ENCODE measurements at places on chromosomes 16 and 17. TPM values are rescaled to one million over a fixed set of nuclear protein-coding genes. Genes with fewer than 3 reads are reported as not detected.

DNA sequence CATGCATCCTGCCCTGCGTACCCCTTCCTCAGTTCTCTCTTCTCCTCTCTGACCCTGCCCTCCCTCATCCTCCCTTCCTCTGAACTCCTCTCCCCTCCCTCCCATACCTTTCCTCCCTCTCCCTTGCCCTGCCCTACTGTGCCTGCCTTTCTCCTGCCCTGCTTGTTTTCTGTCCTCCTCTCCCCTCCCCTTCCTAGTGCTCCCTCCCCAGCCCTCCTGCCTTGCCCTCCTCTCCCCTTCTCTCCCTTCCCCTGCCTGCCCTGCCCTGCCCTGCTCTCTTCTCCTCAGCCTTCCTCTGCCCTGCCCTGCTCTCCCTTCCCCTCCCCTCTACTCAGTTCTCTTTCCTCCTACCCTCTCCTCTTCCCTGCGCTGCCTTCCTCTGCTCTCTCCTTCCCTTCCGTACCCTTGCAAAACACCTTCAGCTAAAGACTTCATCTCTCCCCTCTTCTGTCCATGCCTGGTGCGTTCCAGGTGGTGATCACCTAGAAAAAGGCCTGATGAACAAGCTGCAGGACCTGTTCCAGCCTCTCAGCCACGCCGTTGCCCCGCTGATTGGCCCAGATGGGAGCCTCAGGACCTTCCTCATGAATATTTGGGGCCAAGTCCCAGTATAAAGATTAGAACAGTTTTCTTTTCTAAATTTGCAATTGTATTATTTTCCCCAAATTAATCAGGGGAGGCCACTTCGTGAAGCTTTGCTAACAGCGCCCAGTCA lies 290.5 kb downstream of the CPPED1 start:
- no peak for DNase-seq

Gene BAIAP3
- total RNA-seq = 30.1 TPM

Gene SLFN5
- 9.1 TPM for total RNA-seq

- no peak for DNase-seq
Observed at GRCh38 chr16:9091867-9092281, 430 bp downstream of the HAPSTR1 start.

Gene VPS35
- 170 TPM for total RNA-seq

DNA sequence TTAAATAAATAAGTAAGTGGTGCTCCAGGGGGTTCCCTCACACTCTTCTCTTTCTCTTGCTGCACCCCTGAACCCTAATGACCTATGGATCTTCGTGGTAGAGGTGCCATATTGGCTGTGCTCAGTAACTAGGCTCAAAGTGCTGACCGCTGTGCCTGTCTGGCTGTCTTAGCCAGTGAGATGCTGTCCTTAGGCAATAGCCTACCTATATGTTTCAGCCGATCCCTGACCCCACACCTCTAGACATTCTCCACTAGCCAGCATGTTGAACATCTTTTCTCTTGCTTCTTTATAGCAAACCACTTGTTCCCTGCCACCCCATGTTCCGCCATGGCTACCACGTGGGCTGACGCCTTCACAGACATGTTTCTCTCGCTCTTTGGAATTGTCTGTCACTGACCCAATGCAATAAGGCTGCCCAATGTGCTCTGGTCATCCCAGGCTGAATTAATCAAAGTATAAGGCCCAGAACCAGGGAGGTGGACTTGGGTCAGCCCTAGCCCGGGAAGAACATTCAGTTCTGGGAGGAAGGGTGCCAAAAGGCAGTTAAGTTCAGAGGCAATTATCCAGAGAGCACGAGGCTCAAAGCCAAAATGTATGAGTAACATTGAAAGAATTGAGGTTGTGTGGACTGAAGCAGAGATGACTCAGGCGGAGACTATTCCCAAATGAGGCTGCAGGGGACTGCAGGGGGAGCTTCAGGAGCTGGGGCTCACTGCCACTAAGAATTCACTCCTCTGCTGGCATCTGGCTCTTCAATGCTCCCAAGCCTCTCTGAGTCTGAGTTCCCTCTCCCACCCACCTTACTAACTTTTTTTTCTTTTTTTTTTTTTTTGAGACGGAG lies 28.7 kb upstream of the TNRC6A start:
- no peak for DNase-seq

DNA sequence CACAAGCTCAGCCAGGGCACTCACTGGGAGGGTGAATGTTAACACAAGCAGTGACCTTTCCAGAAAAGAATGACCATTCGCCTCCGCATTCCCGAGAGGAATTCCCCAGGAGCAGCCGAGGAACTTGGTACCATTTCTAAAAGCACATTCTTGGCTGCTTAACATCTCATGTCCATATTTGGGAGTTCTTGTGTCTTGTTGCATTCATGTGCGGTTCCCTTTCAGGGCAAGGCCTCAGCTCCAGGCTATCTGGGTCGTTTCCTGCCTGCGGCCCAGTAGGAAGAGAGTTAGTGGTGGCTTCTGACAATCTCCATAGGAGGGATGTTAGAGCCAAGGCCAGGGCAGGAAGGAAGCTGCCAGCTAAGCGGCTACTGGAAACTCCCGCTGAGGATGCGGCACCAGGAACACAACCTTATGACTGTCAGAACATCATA lies 27.8 kb upstream of the MEAK7 start:
- peak; percentile 42 for DNase-seq

- no peak for DNase-seq
Observed at GRCh38 chr17:78884876-78885667, 17.9 kb downstream of the CEP295NL start.

DNA sequence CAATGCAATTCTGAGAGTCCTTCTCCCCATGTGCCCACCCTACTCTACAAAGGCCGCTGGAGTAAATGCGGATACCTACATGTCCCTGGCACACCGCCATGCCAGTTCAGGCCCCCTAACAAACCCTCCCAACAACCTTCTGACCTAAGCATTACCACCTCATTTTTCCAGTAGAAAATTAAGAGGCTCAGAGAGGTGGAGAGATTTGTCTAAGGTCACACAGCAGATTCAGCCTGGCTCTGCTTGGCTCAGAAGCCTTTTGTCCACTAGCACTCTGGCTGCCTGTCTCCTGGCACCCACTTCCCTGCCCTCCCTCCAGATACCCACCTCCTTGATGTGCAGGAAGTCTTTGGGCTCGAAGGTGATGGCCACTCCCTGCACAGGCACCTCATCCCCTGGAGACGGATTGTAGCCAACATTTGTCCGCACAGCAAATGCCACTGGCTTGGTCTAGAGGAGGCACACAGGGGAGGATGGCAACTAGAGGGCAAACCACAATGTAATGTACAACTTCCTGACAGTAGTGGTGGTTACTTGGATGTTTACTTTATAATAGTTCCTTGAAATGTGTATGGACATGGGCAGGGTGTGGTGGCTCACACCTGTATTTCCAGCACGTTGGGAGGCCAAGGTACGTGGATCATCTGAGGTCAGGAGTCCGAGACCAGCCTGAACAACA lies 10.2 kb downstream of the CACNB1 start:
- DNase-seq = no peak

Gene DNAH2
- 1.3 TPM for total RNA-seq

DNA sequence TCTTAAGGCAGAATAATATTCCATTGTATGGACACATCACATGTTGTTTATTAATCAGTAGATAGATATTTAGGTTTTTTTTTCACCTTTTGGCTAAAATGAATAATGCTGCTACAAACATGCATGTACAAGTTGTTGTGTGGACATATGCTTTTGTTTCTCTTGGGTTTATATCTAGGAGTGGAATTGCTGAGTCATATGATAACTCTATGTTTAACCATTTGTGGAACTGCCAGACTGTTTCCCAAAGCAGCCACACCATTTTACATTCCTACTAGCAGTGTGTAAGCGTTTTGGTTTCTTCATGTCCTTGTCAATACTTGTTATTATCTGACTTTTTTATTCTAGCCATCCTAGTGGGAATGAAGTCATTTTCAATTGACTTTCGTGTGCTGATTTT lies 21.3 kb downstream of the CYLD start:
- no peak for DNase-seq

GRCh38 chr17:29555840-29556239 lies 11.0 kb downstream of the ABHD15 start:
- no peak for DNase-seq

Gene C1QTNF8
- 0.17 TPM for total RNA-seq

- no peak for DNase-seq
Observed at GRCh38 chr16:85582229-85582991, 30.7 kb upstream of the GSE1 start.

- DNase-seq = no peak
Observed at GRCh38 chr17:55402374-55402773, 19.3 kb downstream of the MMD start.

DNA sequence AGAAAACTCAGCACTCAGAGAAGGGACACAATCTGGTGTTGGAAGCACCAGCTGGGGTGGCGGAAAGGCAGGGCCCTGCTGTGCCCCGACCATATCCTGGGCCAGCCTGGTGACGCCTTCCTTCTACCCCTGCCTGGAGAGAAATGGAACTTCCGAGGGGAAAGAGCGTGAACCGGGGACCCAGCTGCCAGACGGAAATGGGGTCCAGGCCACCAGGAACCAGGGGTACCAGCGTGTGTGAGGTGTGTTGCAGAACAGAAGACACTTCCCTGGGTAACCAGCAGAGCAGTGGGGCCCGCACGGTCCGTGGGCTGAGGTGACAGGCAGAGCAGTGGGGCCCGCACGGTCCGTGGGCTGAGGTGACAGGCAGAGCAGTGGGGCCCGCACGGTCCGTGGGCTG lies 6.8 kb downstream of the RAB40B start:
- DNase-seq = no peak

GRCh38 chr17:45160447-45161287 lies 1.0 kb upstream of the HEXIM2 start:
- peak; percentile 88 for DNase-seq

DNA sequence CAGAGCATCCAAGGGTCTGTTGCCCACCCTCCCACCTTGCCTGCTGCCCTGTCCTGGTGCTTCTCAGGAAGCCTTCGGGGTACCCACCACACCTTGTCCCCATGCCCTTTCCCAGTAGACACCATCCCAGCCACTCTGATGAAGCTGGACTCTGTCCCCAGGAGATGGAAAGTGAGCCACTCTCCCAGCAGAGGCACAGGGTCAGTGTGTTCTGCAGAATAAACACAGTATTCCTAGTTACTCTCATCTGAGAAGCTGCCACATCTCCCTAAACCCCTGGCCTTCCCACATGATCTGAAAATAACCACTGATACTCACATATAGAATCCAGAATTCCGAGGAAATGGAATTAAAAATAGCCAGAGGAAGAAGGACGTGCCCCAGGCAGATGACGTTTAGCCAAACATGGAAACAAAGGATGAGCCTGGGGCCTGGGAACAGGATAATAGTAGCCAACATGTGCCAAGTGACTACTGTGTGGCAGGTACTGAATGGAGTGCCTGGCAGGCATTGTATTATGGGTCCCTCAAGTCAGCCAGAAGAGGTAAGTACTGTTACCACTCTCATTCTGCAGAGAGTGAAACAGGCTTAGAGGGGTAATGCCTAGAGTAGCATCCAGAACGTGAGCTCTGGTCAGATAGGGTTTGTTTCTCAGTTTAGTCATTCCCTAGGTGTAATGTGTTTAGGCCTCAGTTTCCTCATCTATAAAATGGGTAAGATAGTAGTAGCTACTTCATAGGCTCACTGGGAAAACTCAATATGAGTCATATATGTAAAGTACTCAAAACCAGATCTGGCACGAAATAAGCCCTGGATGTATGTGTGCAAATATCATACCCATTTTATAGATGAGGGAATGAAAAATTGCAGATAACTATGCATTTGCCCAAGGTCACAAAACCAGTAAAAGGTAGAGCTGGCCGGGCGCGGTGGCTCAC lies 20.8 kb upstream of the PEMT start:
- no peak for DNase-seq

DNA sequence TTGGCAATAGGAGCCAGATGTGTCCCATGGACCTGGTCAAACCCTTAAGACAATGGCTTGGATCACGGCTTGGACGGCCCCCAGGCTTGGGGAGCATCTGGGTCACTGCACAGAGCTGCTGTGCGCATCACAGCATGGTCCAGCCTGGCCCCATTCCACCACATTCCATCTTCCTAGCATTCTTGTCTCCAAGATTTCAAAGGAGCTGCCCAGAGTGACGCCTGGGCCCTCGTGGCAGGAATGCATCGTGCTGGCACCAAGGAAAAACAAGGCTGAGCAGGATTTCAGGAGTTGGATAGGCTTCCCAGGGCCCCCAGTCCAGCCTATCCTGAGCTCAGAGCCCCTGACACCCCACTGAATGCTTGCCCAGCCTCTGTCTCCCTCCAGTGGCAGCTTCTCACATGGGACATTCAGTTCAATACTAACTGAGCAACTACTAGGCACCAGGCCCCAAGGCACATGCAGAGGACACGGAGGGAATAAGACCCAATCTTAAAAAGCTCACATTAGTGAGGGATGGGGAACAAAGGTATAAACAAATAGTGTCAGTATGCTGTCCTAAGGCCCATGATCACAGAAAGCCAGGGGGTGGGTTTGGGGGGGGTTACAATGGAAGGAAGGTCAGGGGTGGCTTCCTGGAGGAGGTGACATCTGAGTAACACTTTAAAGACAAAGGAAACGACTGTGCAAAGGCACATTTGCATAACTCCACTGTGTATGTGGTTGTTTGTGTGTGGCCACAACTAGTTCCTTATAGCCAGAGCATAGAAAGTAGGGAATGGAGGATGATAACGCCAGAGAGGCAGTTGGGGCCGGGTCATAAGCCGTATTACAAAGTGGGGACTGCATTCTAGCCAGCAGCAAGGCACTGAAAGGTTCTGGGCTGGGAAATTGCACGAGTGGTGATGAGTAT lies 34.1 kb downstream of the TK2 start:
- peak; percentile 70 for DNase-seq

All from spinal cord (tissue), 10 donors.